ENCODE measurements at places on chromosomes 13 and 19. TPM values are rescaled to one million over a fixed set of nuclear protein-coding genes. Genes with fewer than 3 reads are reported as not detected.

NKG7 gene
- not detected for total RNA-seq

GRCh38 chr13:83879431-83880171 lies 2.7 kb downstream of the SLITRK1 start:
- H3K4me3 ChIP-seq = peak overlapping the region; percentile 52
- peak overlapping the region; percentile 71 for H3K27ac ChIP-seq
- H3K27me3 ChIP-seq = no peaks in the 10 kb centered on the region
- DNase-seq = no peak
- H3K4me1 ChIP-seq = peaks cover 42% of the 10 kb centered on the region
- no peaks in the 10 kb centered on the region for H3K36me3 ChIP-seq

C1QTNF9B gene
- total RNA-seq = 2.0 TPM

DNA sequence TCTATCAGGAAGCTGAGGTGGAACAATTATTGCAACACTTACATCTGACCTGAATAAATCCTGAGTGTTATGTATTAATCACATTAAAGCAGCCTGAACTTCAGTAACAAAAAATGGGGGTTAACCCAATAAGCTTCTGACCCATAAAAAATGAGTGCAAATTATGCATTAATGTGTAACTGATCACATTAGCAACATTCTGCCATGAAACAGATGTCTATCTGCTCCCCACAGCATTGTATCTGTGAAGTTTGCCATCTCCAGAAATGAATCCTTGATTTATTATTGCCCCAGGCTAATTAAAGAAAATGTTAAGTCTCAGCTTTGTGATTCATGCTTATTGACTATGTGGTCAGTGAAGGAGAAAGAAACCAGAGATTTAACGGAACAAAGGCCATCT lies 304.9 kb downstream of the PCDH20 start:
- DNase-seq = no peak
- H3K27ac ChIP-seq = no peak overlapping the region
- H3K4me1 ChIP-seq = no peaks in the 10 kb centered on the region
- no peaks in the 10 kb centered on the region for H3K27me3 ChIP-seq

GRCh38 chr13:30154931-30155330 lies 152.4 kb downstream of the KATNAL1 start:
- H3K4me1 ChIP-seq = no peaks in the 10 kb centered on the region
- no peaks in the 10 kb centered on the region for H3K27me3 ChIP-seq

- H3K27ac ChIP-seq = no peak overlapping the region
- no peaks in the 10 kb centered on the region for H3K36me3 ChIP-seq
- no peaks in the 10 kb centered on the region for H3K27me3 ChIP-seq
- H3K4me1 ChIP-seq = no peaks in the 10 kb centered on the region
- H3K4me3 ChIP-seq = no peak overlapping the region
These were observed 16.9 kb downstream of the CBY2 start for GRCh38 chr13:45718992-45719391.

GRCh38 chr19:5822181-5822844 lies 17.2 kb downstream of the FUT6 start:
- no peaks in the 10 kb centered on the region for H3K27me3 ChIP-seq
- H3K4me1 ChIP-seq = no peaks in the 10 kb centered on the region
- H3K4me3 ChIP-seq = no peak overlapping the region
- H3K27ac ChIP-seq = no peak overlapping the region
- DNase-seq = no peak
- no peaks in the 10 kb centered on the region for H3K36me3 ChIP-seq

KIR2DL3 gene
- not detected for total RNA-seq

DNA sequence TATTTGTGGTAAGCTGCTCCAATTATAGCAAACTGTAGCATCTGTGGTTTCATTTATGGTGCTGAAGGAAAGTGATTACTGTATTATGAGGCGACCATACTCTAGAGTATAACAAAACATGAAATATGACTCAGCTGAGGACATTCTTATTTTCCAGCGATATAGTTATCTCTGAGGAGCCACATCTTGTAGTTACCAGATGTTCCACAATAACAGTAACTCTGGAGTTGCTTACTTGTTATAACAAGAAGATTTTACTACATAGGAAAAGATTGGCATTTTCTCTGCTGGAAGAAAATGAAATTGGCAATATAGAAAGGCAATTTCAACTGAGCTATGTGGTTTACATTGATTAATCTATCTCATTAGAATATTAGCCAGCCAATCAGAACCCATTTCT lies 1634.2 kb downstream of the PCDH9 start:
- H3K4me1 ChIP-seq = no peaks in the 10 kb centered on the region
- DNase-seq = no peak
- H3K27ac ChIP-seq = no peak overlapping the region
- H3K36me3 ChIP-seq = no peaks in the 10 kb centered on the region
- H3K4me3 ChIP-seq = no peak overlapping the region

CYP2F1 gene
- not detected for total RNA-seq

- H3K4me1 ChIP-seq = peaks cover 30% of the 10 kb centered on the region
- H3K36me3 ChIP-seq = no peaks in the 10 kb centered on the region
- no peaks in the 10 kb centered on the region for H3K27me3 ChIP-seq
- no peak overlapping the region for H3K4me3 ChIP-seq
These were observed 49.8 kb downstream of the KLF2 start for GRCh38 chr19:16374436-16374835.

SULT2A1 gene
- not detected for total RNA-seq

DNA sequence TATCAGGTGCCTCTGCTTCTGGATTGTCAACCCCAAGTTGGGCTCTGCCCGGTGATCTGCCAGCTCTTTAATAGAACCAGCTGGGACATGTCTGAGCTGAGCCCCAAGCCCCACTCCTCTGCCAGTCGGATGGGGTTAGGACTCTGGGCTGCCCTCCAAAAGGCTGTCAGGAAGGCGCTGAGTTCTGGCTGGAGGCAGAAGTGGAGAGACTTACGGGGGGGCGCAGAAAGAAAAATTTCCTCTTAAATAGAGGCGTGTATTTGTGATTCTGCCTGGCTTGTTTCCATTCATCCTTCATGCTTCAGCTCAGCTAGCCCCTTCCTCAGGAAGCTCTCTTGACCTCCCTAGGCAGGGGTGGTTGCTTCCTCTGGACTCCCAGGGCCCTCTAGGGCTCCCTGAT lies 985 bp upstream of the KCNK6 start:
- H3K4me3 ChIP-seq = no peak overlapping the region
- no peak for DNase-seq
- H3K36me3 ChIP-seq = no peaks in the 10 kb centered on the region
- H3K4me1 ChIP-seq = peaks cover 20% of the 10 kb centered on the region
- no peak overlapping the region for H3K27ac ChIP-seq
- H3K27me3 ChIP-seq = no peaks in the 10 kb centered on the region

DNA sequence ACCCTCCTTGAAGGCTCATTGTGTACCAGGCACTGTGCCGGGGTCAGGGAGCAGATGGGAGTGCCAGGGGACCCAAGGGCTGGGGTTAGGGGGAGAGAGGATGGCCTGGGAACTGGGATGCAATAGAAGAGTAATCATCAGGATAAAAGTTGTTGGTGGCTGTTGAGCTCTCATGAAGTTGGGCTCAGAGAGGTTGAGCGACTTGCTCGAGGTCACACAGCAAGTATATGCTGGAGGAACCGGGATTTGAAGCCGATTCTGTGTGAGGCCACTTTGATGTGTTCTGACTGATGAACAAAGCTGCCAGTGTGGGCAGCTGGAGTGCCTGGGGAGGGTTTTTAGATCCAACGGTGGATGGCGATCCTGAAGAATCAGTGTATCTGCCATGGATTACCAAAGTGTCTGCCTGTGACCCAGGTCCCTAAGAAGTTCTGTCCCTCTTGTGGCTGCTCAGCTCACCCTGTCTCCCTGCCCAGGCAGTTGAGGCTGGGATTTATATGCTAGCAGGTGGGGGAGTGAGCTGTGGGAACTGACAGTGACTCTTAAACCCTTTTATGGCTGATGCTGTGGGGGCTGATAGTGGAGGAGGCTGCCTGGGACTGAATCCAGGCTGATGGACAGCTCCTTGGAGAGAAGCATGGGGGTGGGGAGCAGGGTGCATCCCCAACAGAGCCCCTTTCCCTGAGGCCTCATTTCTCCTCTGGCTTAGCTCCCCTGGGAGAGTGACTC lies 8.3 kb downstream of the ARHGEF18 start:
- peaks cover 9% of the 10 kb centered on the region for H3K36me3 ChIP-seq
- no peaks in the 10 kb centered on the region for H3K4me1 ChIP-seq
- H3K4me3 ChIP-seq = no peak overlapping the region
- H3K27ac ChIP-seq = no peak overlapping the region
- DNase-seq = no peak

PSG4 gene
- total RNA-seq = not detected

NANOS3 gene
- total RNA-seq = not detected

DNA sequence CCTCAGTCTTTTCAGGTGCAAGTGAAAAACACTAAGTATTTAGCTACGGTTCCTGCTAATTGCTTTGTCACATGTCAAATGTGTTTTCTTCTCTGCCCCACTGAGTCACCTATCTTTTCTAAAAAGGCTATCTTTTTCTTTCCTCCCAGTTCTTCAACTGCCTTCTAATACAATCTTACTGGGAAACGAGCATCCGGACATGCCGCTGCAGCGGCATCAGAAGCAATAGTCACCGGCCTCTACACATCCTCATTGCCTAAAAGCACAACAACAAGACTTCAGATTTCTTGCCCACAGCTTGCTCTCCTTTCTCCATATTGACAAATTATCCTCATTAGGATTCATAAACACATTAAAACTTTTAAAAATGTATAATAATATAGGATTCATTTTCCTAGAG lies 1.2 kb downstream of the PCDH9 start:
- H3K27ac ChIP-seq = no peak overlapping the region
- H3K4me3 ChIP-seq = peak overlapping the region; percentile 53
- H3K27me3 ChIP-seq = no peaks in the 10 kb centered on the region
- no peaks in the 10 kb centered on the region for H3K4me1 ChIP-seq
- no peaks in the 10 kb centered on the region for H3K36me3 ChIP-seq
- no peak for DNase-seq

NAA16 gene
- total RNA-seq = 42.2 TPM

CRB3 gene
- not detected for total RNA-seq

DNA sequence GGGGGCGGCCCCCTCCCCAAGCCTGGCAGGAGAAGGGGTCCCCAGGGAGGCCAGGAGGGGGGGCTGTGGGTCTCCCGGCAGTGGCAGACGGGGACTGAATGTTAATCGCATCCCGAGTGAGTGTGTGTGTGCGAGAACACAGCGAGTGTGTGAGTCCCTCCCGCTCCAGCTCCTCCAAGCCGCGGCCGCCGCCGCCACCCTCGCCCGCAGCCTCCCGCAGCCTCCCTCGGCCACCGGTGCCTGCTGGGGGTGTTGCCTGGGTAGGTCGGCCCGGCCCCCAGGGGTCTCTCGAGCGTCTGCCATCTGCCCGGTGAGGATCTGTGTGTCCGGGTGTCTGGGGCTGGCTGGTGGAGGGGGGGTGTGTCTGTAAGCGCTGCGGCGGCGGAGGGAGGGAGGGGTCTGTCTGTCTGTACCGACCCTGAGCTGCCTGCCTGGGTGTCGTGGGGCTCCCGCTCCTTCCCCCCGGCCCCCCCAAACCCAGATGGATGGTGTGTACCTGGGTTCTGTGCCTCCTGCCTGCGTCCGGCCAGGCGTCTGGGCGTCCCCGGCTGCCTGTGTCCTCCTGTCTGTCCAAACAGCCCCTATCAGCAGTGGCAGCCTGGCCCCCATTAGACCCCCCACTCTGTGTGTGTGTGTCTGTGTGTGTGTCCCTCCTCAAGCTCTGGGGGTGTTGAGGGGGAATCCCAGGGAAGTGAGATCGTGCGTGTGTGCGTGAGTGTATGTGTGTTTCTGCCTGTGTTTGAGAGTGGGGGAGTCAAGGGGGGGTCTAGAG lies at the start of gene GRIN2D:
Gene GRIN2D (plus strand): TSS at position 110 of the 772 bp plus-strand sequence. CDS start 4,725 bp downstream, outside the sequence.
- no peak within 1 kb of the TSS for H3K27ac ChIP-seq
- peaks cover 57% of the 10 kb centered on the region for H3K27me3 ChIP-seq

DNA sequence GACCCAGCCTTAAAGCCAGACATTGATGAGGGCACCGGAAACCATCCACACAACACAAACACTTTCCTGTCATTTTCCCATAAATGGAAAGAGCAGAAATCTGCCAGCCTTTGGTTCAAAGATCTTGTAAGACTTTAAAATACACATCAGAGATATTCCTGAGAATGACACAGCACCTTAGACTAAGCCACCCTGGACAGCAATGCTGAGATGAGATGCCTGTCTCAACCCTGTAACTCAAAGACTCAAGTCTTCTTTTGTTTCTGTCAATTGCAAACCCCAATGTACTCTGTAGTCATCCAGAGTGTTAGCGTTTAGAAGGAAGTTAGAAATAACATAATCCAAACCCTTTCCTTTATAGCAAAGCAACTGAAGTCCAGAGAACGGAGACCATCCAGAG lies 119.2 kb downstream of the CCNA1 start:
- H3K36me3 ChIP-seq = no peaks in the 10 kb centered on the region
- DNase-seq = no peak
- no peak overlapping the region for H3K27ac ChIP-seq
- no peak overlapping the region for H3K4me3 ChIP-seq
- H3K4me1 ChIP-seq = no peaks in the 10 kb centered on the region

GRCh38 chr13:30148171-30148754 lies 159.1 kb downstream of the KATNAL1 start:
- no peaks in the 10 kb centered on the region for H3K36me3 ChIP-seq
- H3K4me1 ChIP-seq = no peaks in the 10 kb centered on the region
- H3K4me3 ChIP-seq = no peak overlapping the region
- H3K27me3 ChIP-seq = no peaks in the 10 kb centered on the region
- DNase-seq = no peak
- H3K27ac ChIP-seq = no peak overlapping the region

DNA sequence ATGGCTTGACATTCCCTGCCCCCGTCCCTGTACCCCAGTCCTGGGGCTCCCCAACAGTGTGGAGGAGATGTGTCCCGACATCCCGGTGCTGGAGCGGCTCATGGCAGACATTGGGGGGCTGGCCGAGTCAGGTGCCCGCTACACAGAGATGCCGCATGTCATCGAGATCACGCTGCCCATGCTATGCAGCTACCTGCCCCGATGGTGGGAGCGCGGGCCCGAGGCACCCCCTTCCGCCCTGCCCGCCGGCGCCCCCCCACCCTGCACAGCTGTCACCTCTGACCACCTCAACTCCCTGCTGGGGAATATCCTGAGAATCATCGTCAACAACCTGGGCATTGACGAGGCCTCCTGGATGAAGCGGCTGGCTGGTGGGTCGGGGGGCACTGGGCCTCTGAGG lies 83.8 kb downstream of the RYR1 start:
- H3K4me1 ChIP-seq = peaks cover 16% of the 10 kb centered on the region
- H3K27me3 ChIP-seq = no peaks in the 10 kb centered on the region
- H3K4me3 ChIP-seq = no peak overlapping the region

- H3K4me3 ChIP-seq = no peak overlapping the region
- no peaks in the 10 kb centered on the region for H3K36me3 ChIP-seq
- no peak for DNase-seq
- H3K27me3 ChIP-seq = no peaks in the 10 kb centered on the region
These were observed 25.1 kb upstream of the CD70 start for GRCh38 chr19:6616011-6616410.

GRCh38 chr19:1647501-1648458 lies 4.6 kb downstream of the TCF3 start:
- no peak overlapping the region for H3K4me3 ChIP-seq
- no peaks in the 10 kb centered on the region for H3K4me1 ChIP-seq
- H3K27me3 ChIP-seq = no peaks in the 10 kb centered on the region
- H3K36me3 ChIP-seq = peaks cover 6% of the 10 kb centered on the region

All from tibial nerve (tissue), 4 donors.